ENCODE measurements at places on chromosomes 5 and 9.

- DNase-seq, result no peak
These were observed 1.2 kb upstream of the AJM1 start for GRCh38 chr9:136840877-136841645.

- no peak for DNase-seq
These were observed 175.0 kb downstream of the AUH start for GRCh38 chr9:91186632-91187108.

GRCh38 chr5:78738693-78739300, 90.2 kb upstream of the LHFPL2 start:
- no peak for DNase-seq

DNA sequence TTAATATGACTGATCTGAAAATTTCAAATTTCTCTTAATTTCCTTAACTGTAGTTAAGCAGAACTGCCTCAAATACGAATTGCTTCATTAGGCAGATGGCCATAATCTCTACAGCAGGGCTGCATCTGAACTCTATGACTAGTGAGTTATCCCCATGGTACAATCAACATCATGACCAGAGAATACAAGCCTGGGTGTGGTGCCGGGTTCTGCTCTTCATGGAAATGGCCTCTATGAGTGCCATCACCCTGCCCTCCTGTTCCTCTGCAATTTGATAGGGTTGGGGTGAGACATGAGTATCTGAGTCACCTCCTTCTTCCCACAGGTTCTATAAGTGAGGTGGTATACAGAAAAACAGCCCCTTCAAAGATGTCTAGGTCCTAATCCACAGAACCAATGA, 235.9 kb downstream of the AP3B1 start:
- DNase-seq, result no peak

GRCh38 chr9:35370241-35370640, 119.7 kb upstream of the RUSC2 start:
- DNase-seq, result no peak

- no peak for DNase-seq
These were observed 615 bp downstream of the PSMD5 start for GRCh38 chr9:120841930-120842684.

GRCh38 chr9:32423371-32423770, 38.9 kb downstream of the ACO1 start:
- no peak for DNase-seq

- DNase-seq, result peak; percentile 69
These were observed 386.8 kb upstream of the CHD1 start for GRCh38 chr5:99315413-99316183.

DNA sequence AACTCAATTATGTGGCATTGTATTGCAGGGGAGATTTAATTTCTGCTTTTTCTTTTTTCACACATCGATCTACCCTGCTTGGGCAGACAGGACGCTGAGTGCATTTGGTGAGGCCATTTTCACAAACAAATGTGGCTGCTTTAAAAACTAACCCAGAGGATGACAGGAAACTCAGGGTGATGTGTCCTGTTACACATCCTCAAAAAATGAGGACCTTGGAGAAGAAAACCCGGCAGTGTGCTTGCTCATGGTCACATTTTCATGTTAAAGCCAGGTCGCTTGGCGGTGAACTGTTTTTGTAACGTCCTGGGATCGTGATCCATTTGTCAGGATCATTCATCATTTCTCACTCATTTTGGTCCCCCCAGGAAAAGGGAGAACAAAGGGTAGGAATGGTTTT, 478.3 kb upstream of the ADAMTS16 start:
- no peak for DNase-seq

DNA sequence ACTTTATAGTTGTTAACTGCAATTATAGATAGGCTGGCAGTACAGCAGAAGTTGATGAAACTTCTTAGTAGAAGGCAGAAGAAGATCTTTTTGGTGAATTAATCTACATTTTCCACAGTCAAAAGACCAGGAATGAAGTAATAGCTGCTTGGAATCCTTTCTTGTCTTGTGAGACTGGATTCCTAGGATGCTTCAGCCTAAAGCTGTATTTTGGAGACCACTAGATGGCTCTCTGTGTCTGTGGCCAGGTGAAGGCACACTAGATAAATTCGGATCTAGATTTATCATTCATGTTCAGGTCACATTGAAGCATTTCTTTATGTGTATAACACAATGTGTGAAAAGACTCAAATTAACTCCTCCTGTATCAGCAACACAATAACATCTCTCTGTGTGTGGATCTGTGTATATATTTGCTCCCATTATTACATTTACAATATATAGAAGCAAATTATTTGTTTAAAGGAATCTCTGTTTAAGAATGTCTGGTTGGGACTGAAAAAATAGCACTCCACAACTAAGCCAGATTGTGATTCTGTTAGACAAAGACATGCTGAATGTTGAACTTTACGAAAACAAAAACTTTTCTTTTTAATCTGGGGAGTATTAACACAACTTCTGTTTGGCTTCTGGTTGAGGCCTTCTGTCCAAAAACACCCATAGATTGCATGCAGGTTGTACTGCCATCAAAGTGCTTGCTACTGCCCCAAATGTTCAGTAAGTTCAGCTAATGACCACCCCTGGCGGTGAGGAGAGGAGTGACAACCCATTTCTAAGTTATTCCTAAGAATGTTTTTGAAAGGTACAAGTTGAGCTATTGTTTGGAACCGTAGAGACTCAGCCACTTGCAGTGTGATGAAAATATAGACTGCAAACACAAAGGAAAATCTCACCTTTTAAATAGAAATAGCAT, 10.6 kb downstream of the GRIN3A start:
- peak; percentile 48 for DNase-seq

GRCh38 chr9:130639124-130639765, 25.1 kb upstream of the PRDM12 start:
- DNase-seq, result no peak

- no peak for DNase-seq
These were observed 3.0 kb upstream of the SRA1 start for GRCh38 chr5:140560227-140560626.

- DNase-seq, result no peak
These were observed at the start of gene ARHGEF37 for GRCh38 chr5:149581192-149581861. Gene ARHGEF37, plus strand, starts transcription at chr5:149581498. Its CDS starts 16,272 bp downstream, at chr5:149597770.

GRCh38 chr5:41275813-41276512, 62.6 kb upstream of the C6 start:
- DNase-seq, result no peak

DNA sequence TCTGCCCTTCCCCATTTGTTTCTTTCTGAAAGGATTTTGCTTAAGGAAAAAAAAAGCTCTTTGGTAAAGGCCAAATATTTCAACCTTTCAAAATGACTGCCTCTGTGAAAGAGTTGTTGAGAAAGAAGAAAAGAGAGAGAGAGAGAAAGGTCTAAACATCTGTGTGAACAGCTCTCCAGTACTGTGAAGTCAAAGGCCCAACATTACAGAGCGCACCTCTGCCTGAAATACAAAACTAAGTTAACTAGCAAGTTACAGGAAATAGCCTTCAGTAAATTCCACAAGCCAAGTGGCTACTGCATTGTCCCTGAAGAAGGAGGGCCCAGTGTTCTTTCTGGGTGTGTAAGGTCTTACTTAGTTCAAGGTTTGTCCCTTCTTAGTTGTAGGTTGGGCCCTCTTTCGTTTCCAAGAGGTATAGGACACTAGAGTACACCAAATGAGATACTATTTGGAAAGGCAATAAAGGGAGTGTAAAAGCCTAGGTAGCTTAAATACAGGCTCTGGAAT, 104.4 kb downstream of the THBS4 start:
- DNase-seq, result no peak

GRCh38 chr5:160361624-160362228, 8.7 kb downstream of the C1QTNF2 start:
- DNase-seq, result no peak
